ENCODE measurements at places on chromosomes 5 and 9.

- DNase-seq = no peak
Observed at GRCh38 chr5:61449804-61450492, 117.9 kb downstream of the ZSWIM6 start.

DNA sequence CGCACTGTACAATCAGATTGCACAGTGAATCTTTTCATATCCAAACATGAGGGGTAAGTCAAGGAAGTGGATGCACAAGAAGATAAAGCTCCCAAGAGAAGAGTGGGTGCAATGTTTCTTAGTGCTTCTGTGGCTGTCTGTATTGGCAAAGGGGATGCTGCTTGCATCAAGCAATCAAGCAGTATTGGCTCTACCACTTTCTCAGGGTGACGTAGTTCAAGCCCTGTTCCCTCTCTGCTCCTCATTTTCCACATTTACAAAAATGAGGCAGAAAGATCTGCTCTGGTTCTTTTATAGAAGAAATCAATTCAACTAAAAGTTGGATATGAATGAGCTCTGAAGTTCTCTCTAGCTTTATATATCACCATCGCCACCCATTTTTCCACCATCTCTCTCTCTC is 2.3 kb downstream of the TNFSF8 start:
- DNase-seq = no peak

DNA sequence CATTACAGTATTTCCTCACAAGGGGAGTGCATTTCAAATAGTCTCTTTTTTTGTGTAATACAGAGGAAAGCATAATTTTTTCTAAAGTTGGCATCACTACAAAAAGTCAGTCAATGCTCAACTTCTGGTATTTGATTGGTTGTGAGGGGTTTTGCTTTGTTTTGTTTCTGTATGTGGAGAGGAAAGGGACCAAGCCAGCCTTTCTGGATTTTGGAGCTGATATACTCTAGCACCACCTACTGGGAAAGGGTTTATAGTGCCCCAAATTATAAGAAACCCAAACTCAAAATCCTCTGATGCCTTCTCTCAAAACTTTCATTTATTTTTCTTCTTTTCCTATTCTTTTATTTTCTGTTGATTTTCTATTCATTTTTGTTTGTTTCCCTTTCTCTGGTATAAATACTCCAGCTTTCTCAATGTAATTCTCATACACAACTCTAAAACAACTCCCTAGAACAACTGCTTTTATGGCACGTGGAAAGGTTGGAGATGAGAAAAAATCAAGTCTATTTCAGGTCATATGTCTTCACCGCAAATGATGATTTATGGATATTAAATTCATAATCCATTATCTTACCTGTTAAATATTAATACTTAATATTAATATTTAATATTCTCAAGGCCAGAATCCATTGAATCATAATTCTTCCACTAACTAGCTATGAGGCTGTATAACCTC is 69.5 kb upstream of the ANXA1 start:
- no peak for DNase-seq

- DNase-seq = no peak
Observed at GRCh38 chr5:146076028-146076427, 29.3 kb downstream of the PLAC8L1 start.

- no peak for DNase-seq
Observed at GRCh38 chr5:139592289-139592688, 31.1 kb downstream of the UBE2D2 start.

GRCh38 chr9:110317911-110318310 is 19.8 kb downstream of the TXNDC8 start:
- no peak for DNase-seq

DNA sequence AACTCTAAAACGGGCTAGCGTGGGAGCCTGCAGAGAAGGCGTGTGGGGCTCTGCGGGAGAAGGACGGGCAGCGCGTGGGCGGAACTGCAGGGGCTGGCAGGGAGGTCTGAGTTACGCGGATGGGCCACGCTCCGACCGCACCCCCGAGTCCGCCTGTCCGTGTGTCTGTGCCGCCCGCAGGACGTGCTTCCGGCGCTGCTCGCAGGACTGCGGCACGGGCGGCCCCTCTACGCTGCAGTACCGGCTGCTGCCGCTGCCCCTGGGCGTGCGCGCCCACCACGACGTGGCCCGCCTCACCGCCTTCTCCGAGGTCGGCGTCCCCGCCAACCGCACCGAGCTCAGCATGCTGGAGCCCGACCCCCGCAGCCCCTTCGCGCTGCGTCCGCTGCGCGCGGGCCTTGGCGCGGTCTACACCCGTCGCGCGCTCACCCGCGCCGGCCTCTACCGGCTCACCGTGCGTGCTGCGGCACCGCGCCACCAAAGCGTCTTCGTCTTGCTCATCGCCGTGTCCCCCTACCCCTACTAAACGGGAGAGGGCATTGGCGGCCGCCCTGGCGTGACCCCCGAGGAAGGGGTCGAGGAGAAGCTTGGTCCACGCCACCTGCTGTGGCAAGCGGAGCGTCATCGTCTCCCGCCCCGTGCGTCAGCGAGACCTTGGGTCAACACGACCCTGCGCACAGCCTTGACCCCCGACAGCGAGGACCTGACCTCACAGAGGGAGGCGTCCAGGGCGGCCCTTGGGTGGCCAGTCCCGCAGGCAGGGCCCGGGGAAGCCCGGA is 11.4 kb upstream of the ASS1 start:
- no peak for DNase-seq

DNA sequence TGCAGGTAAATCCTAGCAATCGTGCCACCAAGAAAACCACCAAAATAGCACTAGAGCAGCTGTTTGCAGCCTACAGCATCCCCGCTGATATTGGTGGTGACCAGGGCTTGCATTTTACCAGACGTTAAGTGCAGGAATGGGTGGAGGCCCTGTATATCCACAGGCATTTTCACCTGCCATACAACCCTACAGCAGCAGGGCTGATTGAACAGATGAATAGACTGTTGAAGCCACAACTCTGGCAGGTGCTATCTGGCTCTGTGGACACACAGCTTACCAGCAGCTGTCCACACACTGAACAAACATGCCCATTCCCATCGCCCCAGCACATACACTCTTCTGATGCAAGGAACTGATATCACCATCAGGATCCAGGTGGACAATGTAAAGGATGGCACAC is 154.5 kb upstream of the APC start:
- no peak for DNase-seq

DNA sequence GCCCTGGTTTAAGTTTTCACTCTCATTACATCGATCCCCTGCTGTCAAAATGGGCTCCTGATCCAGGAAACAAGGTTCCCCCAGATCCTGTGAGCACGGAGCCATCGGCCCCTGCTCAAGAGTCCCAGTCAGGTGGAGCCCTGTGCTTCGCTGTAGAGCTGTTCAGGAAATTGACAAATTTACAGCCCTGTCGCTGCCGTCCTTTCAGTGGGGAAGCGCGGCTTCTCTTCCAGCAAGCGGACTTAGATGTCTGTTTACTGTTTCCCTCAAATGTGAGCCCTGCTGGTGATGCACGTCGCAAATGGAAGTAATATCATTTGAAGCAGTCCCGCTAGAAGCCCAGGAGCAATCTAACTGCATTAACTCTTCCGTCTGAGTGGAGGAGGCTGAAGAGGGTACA is 760.9 kb upstream of the WWC1 start:
- no peak for DNase-seq

GRCh38 chr5:44387921-44388320 is 1.3 kb downstream of the FGF10 start:
- DNase-seq = no peak
